ENCODE measurements at places on chromosomes 1 and 21. TPM values are rescaled to one million over a fixed set of nuclear protein-coding genes. Genes with fewer than 3 reads are reported as not detected.

DNA sequence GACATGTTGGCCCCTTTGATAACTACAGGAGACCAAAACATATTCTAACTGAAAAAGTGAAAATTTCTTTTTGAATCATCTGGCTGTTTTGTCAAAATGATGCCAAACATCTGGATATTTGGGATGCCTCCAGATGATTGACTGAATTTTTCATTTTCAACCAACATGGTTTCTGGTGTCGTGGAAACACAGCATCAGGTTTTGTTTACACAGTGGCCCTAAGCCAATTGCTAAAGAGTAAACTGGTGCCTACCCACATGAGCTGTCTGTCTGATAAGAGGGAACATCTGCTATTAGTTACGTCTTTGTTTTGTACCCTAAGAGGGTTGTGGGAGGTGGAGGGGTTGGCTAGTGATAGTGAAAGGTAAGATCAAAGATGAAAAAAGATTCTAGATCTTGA is 204.8 kb downstream of the KCNK2 start:
- no peak for DNase-seq

Gene ADAMTS4
- total RNA-seq, result 13.0 TPM

GRCh38 chr1:211822677-211823407 is 7.7 kb downstream of the LPGAT1 start:
- no peak for DNase-seq

Gene HLX
- total RNA-seq, result 5.0 TPM

DNA sequence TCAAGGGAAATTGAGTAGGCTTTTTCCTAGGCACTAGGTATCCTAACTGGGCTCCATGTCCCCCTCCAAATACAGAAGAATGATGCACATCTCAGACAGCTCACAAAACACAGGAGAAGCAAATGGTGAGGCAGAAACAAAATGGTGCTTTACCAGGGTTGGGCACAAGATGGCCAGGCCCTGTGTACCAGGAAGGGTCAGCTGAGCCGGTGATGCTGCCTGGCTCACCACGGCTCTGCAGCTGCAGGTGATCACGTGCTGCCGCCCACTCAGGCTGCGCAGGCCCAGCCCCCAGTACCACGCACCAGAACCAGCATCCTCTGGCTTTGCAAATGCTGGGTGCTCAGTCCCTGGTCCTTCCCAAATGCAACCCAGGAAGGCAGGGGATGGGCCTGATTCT is 993 bp upstream of the DSCAM start:
- DNase-seq, result no peak

Measured in Right ventricle myocardium inferior (tissue), 1 donor.